Activated CD8-positive, alpha-beta memory T cell treated with anti-CD3 and anti-CD28 coated beads for 1 hour (primary cell): ENCODE measurements at places on chromosomes 6 and 20.

- no peak for DNase-seq
Observed at GRCh38 chr6:106163966-106164877, 78.1 kb downstream of the PRDM1 start.

- no peak for DNase-seq
Observed at GRCh38 chr6:161168281-161168891, 105.5 kb downstream of the AGPAT4 start.

DNA sequence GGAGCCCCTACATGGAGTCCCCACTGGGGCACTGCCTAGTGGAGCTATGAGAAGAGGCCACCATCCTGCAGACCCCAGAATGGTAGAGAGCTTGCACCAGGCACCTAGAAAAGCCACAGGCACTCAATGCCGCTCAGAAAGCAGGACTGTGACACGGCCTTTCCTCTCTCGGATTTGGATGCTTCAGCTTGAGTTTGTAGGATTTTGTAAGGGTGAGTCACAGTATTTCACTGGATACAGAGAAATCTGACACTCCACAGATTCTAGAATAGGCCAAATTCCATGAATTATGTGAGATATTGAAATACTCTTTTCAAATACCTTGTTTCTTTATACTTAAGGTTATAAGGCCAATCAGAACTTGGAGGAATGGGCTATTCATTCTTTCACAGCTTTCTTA, 424.5 kb downstream of the HTR1B start:
- DNase-seq = no peak

DNA sequence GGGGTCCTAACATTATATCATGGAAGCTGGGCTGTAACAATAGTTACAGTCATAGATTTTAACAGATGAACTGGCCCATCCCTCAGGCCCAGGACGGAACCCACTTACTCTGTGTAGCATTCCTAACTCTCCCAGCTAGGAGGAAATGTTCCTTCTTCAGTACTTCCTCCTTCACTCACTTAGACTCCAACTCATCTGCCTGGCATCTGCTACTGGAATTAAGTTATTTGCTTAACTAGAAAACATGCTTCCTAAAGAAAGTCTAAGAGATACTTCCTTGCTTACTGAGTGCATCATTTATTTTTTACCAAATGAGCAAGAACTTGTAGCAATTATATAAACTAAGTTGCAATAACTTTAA, 20.5 kb downstream of the GCLC start:
- DNase-seq = no peak

GRCh38 chr6:137871831-137872454, 4.9 kb downstream of the TNFAIP3 start:
- DNase-seq = no peak

- no peak for DNase-seq
Observed at GRCh38 chr6:119312441-119312840, 37.1 kb downstream of the MAN1A1 start.

DNA sequence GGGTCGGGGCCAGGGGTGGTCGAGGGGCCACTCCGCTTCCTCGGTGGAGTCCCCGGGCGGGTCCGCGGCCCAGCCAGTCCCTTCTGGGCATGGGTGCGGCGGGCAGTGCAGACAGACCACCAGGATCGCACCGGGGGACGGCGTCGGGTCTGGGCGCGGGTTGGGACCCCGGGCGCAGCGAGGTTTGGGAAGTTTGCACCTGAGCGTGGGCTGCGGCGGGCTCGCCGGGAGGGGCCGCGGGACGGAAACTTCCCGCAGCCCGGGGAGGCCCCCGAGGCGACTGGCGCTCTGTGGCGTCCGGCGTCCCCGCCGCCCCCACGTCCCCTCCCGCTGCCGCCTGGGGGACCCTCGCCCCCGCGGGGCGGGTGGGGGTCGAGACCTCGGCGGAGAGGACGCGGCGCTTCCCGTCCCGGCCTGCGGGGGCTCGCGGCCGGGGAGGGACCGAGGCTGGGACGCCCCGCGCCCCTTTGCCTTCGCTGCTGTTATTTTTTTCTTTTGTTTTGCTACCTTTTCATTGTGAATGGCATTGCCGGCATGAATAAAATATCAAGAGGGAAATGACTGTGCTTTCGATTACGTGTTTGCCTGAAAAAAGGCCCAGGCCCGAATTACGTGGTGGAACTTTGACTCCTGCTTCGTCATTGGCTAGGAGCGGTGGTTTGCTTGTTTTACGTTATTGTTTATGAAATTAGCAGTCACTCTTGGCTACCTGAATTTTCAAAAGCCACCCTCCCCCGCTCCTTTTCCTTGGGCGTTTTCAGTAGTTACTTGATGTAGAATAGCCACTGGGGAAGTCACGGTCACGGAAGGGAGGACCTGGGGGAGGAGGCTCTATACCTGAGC, 703 bp downstream of the SNX9 start:
- DNase-seq = peak; percentile 33

DNA sequence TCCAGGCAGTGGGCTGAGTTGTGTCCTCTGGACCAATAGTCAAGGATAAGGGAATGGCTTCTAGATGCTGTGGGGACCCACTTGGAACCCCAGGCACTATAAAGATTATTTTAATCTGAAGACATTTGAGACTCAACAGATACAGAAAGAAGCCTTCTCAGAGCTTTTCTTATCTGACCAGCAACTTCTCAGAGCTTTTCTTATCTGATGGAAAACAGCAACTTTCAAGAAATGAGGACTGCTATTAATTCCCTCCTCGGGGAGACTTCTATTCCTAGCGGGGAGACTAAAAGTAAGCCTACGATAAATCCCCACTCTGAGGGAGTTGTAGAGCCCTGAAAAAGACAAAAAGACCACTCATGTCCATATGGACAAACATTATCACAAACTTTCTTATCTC, 160.5 kb downstream of the RNASET2 start:
- DNase-seq = no peak

DNA sequence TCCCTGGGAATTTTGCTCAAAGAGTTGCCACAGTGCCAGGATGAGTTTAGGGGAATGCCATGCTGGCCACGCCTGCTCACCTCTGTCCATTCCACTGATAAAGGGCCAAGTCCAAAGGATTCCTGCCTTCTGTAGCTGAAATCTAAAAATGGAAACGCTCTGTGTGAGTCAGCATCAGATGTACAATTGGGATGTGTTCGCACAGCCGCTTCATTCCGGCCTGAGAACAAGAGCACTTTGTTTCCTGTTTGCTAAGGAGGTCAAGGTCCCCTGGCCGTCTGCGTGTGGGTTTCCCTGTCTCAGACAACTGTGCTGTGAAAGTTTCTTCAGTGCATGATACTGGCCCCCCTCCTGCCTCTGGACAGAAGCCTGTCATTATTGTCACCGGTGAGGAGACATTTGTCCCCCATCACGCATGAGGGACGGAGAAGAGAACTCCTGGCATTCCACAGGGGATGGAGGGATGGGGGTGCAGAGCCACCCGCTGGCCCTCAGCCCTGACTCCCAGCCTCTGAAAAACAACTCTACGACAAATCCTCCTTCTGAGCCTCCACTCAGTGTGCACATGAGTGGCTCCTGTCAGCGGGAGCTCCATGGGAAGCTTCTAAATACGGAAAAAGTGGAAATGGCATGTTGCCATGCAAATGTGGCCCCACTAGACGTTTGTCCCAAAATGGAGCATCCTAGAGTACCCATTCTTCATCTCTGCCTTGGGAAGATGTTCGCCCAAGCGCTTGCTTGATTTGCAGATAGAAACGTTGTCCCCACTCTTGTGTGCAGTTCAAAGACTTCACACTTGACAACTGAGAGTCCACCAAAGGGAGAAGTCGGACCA, 143.5 kb upstream of the AFDN start:
- DNase-seq = no peak

DNA sequence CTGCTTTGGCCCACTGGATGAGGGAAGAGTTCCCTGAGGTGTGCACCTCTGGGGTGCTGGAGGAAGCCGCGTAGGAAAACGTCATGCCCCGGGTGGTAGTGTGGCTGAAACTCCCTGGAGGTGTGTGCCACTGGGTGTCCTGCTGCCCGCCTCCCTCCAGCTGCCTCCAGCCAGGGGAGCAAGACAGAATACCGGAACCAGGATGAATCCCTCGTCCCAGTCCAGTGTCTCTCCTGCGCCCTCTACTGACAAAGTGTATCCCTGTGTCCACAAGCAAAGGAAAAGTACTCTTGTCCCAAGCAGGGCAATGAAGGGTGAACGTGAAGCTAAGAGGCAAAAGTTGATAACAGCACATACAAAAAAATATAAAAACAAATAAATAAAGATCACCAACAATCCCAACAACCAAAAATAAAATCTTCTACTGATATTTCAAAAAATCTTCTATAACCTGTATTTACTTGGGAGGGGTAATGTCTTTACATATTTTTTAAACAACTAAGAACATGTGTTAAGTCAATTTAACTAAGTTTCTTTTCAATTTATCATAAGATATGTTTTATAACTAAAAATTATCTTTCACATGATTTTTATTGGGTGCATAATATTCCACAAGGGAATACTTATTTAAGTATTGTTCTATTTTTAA, 437.6 kb downstream of the MAFB start:
- DNase-seq = no peak

- no peak for DNase-seq
Observed at GRCh38 chr6:82143041-82143481, 104.5 kb downstream of the IBTK start.

DNA sequence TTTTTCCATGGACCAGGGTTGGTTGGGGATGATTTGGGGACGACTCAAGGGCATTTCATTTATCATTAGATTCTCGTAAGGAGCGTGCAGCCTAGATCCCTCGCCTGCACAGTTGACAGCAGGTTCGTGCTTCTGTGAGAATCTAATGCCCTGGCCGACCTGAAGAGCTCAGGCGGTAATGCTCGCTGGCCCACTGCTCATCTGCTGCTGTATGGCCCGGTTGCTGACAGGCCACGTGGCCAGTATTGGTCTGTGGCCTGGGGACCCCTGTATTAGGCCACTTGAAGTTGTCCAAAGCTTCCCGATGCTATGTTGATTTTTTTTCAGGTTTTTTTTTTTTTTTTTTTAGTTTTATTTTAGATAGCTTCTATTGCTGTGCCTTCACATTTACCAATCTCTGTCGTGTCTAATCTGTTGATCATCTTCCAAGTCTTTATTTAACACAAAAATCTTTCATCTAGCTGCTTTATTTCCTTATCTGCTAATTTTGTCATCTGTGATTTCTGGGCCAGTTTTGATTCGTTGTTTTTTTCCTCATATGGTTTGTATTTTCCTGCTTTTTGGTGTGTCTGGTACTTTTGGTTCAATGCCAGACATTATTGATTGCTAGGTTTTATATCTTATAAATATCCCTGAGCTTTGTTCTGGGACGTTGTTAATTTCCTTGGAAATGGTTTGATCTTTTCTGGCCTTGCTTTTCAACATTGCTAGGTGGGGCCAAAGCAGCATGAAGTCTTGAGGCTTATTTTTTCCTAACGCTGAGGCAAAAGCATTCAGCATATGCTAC, 41.1 kb downstream of the DYNLT1 start:
- DNase-seq = no peak

DNA sequence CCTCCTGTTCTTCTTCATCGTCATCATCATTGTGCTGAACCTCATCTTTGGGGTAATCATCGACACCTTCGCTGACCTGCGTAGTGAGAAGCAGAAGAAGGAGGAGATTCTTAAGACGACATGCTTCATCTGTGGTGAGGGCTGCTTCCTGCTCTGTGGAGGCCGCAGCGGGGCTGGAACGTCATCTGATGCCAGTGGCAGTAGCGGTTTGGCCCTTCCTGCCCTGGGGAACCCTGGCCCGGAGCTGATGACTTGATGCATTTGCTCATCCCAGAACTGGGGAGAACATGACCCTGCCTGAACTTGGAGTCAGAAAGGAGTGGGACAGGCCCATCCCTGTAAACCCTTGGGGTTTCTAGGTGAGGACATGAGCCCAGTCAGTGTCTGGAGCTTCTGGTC, 18.7 kb downstream of the UQCC2 start:
- peak; percentile 40 for DNase-seq

GRCh38 chr6:53432318-53433161, 83.8 kb upstream of the ELOVL5 start:
- no peak for DNase-seq

DNA sequence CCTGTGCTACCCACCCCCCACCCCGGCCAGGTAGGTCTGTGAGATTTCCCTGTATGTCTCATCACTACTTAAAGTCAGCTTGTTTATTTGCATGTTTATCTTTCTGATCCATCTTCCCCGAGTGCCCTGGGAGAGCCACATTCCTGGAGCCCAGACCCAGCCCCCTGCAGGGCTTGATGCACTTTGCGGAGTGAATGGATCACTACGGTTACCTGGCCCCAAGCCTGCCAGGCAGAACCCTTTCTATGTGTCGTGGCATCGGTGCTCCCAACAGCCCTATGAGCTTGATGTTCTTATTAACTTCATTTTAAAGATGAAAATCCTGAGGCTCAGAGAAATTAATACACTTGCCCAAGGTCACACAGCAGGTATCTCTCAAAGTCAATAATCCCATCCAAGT, 13.6 kb upstream of the SLCO4A1 start:
- DNase-seq = no peak

DNA sequence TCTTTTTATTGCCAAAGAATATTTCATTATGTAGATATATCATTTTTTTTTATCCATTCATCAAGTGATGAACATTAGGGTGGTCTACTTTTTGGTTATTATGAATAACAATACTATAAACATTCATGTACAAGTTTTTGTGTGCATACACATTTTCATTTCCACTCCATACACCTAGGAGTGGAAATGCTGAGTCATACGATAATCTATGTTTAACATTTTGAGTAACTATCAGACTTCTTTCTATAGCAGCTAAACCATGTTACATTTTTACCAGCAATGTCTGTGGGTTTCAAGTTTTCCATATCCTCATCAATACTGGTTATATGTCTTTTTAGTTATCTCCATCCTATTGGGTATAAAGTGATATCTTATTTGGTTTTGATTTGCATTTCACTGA, 65.7 kb downstream of the PRSS35 start:
- no peak for DNase-seq

GRCh38 chr20:50569864-50570836, 60.0 kb downstream of the PTPN1 start:
- DNase-seq = no peak

DNA sequence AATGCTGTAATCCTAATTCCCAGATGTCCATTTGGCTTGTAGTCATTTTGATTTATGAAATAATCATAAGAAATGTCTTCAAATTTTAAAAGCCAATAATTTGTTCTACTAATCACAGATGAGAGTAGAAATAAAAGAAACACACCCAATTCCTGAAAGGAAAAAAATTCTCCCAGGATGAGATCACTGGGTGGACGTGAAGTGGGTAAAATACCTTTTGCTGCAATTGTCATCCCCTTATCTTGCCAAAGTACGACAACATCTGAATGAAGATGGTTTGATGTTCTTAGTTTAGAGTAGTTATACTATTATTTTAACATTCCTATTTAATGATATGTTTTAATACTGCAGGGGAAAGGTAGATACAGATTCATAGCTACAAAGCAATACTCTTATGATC, 33.7 kb downstream of the MTHFD1L start:
- no peak for DNase-seq

GRCh38 chr20:41300383-41300782, 17.1 kb downstream of the ZHX3 start:
- DNase-seq = no peak

- DNase-seq = no peak
Observed at GRCh38 chr6:25363427-25363826, 84.3 kb downstream of the CARMIL1 start.

- DNase-seq = no peak
Observed at GRCh38 chr20:32057656-32058184, 5.7 kb downstream of the HCK start.

GRCh38 chr20:48722002-48722731, 105.6 kb downstream of the PREX1 start:
- DNase-seq = no peak

- no peak for DNase-seq
Observed at GRCh38 chr20:61082720-61083119, 169.3 kb upstream of the CDH4 start.
